CD8-positive, alpha-beta memory T cell (primary cell): ENCODE measurements at places on chromosomes 5 and 9.

DNA sequence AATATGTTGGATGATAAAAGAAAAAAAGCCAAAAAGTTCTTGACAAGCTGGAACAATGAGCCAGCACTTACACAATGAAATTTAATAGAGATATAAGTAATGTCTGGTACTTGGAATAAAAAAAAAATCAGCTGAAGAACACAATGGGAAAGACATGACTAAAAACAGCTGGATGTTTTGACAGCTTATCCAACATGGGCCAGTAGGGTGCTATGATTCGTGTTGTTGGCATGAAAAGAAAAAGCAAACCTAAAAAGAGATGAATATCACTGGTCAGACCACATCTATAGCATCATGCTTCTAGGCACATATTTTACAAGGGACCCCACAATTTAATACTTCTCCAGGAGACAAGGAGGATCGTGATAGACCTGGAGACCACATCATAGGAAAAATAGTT lies 175.3 kb downstream of the ARL15 start:
- DNase-seq: no peak

- DNase-seq: no peak
These were observed 10.8 kb downstream of the SH3PXD2B start for GRCh38 chr5:172443441-172444109.

- no peak for DNase-seq
These were observed 823 bp upstream of the PRDM6 start for GRCh38 chr5:123088031-123088805.

- no peak for DNase-seq
These were observed 149.8 kb downstream of the ICE1 start for GRCh38 chr5:5572010-5572865.

- DNase-seq: no peak
These were observed 55.4 kb downstream of the LMX1B start for GRCh38 chr9:126669108-126669507.
